SW 1271 (cell line): ENCODE measurements at places on chromosomes 11 and 22.

GRCh38 chr22:27836181-27836580 is 34.6 kb upstream of the MN1 start:
- no peak for DNase-seq

- peak; percentile 26 for DNase-seq
These were observed 16.3 kb downstream of the OR2AG2 start for GRCh38 chr11:6755303-6755952.

DNA sequence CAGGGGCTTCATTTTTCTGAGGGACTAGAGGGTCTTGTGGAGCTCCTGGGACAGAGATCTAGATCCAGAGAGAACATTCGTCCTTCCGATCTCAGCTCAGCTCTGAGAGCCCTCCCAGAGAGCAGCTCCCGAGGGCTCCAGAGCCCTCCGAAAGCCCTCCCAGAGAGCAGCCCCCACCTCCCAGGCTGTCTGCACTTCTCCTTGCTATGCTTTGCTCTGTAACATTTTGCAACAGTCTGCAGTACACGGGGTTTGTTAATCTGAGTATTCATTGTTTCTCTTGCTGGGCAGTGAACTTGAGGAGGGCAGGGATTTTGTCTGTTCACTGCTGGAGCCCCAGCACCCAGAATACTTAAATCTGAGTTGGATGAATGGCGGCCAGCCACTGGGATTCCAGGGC is 2.6 kb downstream of the GGA1 start:
- no peak for DNase-seq

- no peak for DNase-seq
These were observed 10.1 kb downstream of the MCM5 start for GRCh38 chr22:35409783-35410662.

DNA sequence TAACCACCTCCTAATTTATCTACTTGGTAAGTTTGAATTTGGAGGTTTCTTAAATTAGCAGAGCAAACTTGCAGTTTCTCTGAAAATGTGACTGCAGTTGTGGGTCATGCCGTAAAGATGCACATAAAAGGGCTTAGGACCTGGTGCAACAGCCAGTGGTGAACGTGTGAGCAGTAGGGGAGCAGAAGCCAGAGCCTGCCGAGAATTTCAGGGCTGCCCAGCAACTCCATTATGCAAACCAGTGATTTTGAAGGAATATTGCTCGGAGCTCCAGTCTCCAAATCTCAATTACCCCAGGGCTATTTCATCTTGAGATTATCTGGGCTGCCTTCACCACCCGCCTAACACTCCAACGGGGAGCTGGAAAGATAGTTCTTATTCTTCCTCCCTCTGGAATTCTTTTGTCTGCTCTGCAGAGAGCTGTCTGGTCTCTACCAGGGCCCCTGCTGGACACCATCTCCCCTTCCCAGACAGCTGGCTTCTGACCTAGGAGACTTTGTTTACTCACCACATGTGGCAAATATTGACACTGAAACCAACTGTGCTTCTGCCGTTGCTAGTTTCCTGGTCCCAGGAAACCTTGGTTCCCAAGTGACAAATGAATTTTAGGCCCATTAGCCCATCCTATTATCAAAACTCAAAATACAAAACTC is 93.9 kb downstream of the DSCAML1 start:
- no peak for DNase-seq

GRCh38 chr11:65274735-65275682 is 13.2 kb downstream of the POLA2 start:
- peak; percentile 90 for DNase-seq

DNA sequence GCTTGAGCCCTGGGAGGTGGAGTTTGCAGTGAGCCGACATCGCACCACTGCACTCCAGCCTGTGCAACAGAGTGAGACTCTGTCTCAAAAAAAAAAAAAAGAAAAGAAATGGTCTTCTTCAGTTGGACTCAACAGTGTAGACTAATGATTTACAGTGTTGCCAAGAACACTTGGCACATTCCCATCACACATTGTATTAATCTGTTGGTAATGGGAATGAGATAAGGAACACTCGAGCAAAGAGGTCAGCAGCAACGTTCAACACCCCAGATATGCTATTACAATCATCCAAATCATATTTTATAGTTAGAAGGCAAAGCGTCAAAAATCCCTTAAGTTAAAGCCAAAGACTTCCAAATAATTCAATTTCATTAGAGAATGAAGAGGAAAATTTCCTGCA is 14.5 kb downstream of the CDON start:
- no peak for DNase-seq

DNA sequence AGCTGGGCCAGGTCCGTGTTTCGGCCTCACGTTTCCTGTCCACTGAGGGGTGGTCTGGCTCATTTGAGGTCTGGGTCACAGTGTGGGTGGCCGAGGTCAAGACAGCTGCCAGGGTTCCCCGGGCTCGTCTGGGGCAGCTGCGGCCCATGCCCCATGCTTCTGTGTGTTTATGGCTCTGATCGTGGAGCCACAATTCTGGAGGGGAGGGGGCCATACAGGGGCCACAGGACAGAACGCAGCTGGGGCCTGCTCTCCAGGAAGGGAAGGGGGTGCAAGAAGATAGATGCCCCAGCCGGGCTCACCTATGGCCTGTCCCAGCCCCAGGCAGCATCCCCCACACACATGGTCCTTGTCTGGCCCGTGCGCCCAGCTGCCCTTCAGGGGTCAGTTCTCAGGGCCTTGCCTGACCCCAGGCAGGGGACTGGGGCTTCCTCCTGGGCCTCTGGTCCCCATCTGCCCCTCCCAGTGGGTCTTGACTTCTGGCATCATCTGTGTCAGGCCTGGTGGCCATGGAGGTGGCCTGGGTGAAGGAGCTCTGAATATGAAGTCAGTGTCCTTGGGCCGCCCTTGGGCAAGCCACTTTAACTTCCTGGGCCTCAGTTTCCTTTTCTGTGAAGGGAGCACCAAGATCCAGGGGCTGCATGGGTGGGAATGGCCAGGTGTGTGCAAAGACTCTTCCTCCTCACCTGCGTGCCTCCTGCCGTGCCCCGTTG is 8.4 kb downstream of the TSPAN32 start:
- no peak for DNase-seq
